Ammon's horn (tissue), 1 donor: ENCODE measurements at places on chromosomes 6 and 20.

- DNase-seq, result no peak
Measured at GRCh38 chr20:31740208-31740607, 1.1 kb downstream of the TPX2 start.

DNA sequence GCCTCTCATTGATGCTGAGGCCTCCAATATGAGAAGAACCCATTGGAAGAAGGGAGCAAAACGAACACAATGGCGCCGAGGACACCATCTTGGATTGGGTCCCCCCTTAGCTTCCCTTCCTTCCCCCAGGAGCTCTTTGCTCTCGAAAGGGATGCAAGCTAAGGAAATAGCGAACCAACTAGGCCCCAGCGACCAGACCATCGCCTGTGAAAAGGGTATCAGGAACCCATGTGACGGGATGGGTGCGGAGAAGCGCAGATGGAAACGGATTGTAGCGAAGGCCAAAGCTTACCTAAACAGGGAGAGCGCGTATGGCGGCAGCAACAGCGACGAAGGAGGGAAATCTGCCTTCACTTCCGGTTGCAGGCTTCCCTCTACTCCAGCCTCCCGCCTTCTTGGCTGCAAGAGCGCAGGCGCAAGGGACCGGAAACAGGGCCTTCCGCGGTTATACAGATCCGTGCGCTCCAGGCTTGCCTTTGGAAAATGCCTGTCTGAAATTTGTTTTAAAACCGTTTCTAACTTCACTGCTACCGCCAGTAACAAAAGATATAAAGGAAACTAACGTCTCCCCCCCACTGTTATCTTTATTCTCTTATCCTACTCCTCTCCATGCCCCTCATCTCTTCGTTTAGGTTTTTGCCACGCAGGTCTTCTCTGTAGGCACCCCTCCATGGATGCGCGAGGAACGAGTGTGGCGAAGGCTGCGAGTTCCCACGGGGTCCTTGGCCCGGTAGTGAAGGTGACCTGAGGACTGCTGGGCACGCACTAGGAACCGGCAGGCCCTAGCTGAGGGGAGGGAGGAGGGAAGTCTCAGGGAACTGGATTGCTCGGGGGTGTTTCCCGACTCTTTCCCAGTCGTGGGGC lies at the start of gene DDX39B:
Gene DDX39B (minus strand): TSS at position 346 of the 864 bp plus-strand sequence. CDS start 1,471 bp downstream, outside the sequence.
- DNase-seq, result peak; percentile 98

DNA sequence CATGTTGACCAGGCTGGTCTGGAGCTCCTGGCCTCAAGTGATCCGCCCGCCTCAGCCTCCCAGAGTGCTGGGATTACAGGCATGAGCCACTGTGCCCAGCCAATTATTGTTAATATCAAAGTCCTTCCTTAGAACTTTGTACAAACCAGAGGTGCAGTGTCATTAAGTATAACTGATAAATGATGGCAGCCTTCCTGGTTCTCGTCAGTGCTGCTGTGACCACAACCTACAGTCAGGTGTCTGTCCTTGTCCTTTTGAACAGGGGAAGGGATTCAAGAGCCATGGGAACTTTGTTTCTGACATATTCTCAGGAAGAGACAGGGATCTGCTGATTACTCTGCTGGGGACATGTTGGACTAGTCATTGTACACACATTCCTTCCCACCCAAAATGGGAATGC lies 103.2 kb upstream of the TIAM2 start:
- no peak for DNase-seq

DNA sequence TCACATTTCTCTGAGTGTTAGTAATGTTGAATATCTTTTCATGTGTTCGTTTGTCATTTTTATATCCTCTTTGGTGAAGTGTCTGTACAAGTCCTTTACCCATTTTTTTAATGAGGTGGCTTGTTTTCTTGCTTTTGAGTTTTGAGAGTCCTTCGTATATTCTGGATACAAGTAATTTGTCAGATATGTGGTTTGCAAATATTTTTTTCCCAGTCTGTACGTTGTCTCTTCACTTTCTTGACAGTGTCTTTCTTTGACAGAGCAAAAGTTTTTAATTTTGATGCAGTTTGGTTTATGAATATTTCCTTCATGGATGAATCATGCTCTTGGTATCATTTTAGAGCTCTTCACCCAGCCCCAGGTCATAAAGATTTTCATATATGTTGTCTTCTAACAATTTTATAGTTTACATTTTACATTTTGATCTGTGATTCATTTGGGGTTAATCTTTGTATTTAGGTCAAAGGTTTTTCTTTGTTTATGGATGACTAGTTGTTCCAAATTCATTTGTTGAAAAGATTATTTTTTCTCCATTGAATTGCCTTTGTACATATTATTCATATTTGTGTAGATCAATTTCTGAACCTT lies 152.5 kb downstream of the MRPL14 start:
- DNase-seq, result no peak

GRCh38 chr6:90538278-90539046 lies 48.4 kb downstream of the MAP3K7 start:
- DNase-seq, result no peak

DNA sequence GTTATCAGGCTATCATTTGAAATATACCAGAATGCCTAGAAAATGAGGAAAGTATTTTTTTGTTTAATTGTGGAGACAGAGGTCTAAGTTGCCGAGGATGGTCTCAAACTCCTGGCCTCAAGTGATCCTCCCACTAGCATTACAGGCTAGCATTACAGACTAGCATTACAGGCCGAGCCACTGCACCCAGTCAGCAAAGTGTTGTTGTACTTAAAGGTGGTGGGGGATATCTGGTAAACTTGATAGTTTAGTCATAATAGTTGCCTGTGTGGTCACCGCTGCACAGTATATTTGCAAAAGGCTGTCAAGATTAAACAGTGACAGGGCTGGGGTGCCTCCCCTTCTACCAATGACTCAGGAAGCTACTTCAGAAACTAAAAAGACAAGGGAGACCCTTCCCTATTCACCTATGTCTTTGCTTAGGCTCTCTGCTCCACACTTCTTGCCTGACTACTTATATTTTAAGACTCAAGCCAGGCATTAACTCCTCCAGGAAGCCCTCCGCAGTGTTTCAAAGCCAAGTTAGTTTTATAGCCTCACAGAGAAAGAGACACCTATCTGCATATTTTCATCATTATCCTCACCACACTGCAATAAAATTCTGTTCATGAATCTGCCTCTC lies 3.1 kb upstream of the AKIRIN2 start:
- no peak for DNase-seq

DNA sequence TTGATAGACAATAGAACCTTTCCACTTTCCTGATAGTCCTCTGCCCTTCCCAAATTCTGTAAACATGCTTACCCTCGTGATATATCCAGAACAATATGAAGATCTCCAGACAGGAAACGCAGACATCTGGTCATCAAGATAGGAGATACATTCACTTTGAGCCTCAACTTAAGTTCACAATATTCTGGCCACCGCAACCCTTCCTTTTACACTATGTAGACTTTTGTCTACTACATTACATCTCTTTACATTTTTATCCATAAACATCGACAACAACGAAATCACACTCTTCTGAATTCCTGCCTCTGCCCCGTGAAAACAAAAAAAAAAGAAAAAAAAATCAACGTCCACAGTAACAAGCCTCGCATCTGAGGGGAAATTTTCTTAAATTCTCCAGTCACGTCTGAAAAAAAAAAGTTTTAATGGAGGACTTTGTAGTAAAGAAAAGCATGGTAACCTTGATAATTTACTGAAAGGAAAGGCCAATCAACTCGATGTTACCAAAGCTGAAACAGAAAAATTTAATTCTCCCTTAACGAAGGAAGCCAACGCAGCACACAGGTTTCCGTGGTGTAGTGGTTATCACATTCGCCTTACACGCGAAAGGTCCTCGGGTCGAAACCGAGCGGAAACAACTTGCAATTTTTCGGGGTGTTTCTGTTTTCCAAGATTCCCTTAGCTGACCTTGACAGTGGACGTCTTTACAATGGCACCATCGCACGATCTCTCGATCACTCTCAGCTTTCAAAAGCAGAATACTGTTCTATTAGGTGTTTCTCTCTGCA lies 21.8 kb downstream of the POM121L2 start:
- DNase-seq, result no peak

DNA sequence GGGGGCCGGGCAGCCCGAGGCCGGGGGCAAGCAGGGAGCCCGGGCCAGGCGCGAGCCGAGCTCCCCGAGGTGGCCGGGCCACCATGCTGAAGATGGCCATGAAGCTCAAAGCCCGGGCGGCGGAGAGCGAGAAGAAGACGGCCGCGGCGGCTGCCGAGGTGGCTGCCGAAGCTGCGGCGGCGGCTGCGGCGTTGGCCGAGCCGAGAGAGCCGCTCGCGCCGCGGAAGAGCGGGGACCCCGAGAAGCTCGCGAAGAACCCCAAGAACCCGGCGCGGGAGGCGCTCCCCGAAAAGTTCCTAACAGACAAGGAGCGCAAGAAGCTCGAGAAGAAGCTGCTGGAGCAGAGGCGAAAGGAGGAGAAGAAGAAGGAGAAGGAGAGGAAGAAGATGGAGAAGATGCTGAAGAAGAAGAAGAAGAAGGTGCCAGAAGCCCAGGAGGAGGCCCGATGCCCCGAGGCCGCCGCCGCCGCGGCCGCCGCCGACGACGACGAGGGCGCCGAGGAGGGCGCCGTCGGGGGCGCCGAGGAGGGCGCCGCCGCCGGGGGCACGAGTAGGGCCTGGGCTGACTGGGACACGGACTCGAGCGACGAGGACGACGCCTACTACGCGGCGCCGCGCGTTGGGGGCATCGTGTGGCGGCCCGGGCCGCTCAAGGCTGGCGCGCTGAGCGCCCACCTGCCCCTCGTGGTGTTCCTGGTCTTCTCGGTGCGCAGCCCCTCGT lies 37.4 kb downstream of the GNAS start:
- no peak for DNase-seq
